ENCODE measurements at places on chromosomes 1 and 21. TPM values are rescaled to one million over a fixed set of nuclear protein-coding genes. Genes with fewer than 3 reads are reported as not detected.
A peak's percentile ranks its signal among the peaks of the same experiment; 100 is the strongest.

GRCh38 chr1:24895511-24895910, 34.6 kb downstream of the RUNX3 start:
- peaks cover 33% of the 10 kb centered on the region for H3K36me3 ChIP-seq
- H3K27ac ChIP-seq = no peak overlapping the region
- peaks cover 29% of the 10 kb centered on the region for H3K4me1 ChIP-seq
- no peaks in the 10 kb centered on the region for H3K27me3 ChIP-seq
- no peak overlapping the region for H3K4me3 ChIP-seq
- no peak for ATAC-seq

DNA sequence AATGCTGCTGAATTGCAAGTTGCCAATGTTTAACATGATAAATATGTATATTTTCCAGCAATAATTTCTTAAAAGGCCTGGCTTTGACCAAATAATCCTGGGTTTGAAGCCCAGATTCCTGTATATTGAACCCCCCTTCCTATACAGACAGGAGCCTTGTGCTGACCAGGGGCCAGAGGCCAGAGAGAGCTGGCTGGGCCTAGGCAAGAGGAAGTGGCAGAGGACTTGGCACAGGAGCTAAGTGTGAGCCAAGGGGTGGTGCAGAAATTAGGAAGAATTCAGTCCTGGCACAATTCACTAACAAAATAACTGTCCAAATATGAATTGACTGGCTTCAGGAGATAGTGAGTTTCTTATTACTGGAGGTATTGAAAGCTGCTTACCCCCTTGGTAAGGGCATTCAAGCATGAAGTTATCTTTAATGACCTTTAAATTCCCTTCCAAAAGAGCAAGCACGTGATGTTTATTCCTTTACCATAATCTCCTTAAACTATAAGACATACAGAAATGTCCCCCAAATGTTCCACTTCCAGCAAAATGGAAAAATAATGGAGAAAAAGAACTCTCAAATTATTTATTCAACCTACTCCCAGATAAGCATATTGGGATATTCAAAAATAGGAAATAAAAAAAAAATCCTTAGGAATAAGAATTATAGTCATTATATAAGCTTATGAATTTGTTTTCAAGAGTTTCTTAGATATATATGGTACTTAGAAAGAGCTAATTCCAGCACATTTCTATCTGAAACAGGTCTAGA, 26.6 kb downstream of the NIBAN1 start:
- peaks cover 35% of the 10 kb centered on the region for H3K36me3 ChIP-seq
- H3K4me1 ChIP-seq = peaks cover 38% of the 10 kb centered on the region
- no peaks in the 10 kb centered on the region for H3K27me3 ChIP-seq

DNA sequence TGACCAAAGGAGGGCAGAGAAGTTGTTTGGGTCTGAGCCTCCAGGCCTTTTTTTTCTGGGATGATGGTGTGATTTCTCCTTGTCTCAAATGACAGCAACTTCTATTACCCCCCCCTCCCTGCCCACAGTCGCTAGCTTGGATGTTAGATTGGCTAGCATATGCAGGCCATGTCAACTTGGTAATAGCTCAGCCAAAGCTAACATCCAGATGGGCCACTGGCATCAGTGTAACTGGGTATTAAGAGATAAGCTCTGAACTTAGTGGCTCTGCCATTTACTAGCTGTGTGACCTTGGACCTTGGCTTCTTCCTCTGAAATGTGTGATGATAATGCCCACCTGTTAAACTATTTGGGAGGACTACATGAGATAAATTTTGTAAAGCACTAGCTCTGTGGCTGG, 86.9 kb upstream of the TSPAN2 start:
- H3K27me3 ChIP-seq = peaks cover 28% of the 10 kb centered on the region
- H3K36me3 ChIP-seq = no peaks in the 10 kb centered on the region
- no peak overlapping the region for H3K27ac ChIP-seq
- H3K4me1 ChIP-seq = no peaks in the 10 kb centered on the region
- H3K4me3 ChIP-seq = no peak overlapping the region
- no peak for ATAC-seq

DNA sequence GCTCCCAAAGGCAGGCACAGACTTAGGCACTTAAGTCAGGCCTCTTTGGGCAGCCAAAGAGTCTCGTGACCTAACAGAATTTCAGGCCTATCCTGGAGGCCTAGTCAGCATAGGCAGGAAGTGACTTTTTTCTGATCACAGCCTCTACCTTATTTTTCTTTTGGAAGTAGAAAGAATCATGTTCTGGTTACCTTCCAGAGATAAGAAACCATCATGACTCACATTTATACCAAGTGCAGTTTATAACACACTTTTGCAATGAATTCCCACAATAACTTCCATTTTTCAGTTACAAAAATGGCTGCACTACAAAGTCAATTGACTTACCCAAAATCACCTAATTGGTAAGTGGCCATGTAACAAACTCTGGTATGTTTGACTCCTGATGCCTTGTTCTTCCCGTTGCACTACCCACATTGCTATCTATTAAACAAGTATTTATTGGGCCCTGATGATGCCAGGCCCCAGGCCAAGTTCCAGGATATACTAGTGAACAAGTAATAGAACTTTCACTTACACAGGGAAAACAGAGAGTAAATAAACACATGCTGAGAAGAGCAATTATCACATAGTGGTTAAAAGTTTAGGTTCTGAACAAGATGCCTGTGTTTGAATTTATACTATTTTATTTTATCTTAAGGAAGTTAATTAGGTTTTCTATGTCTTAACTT, 74.3 kb downstream of the SH3GLB1 start:
- H3K4me1 ChIP-seq = peaks cover 7% of the 10 kb centered on the region
- no peaks in the 10 kb centered on the region for H3K36me3 ChIP-seq
- H3K27me3 ChIP-seq = no peaks in the 10 kb centered on the region
- ATAC-seq = no peak
- no peak overlapping the region for H3K27ac ChIP-seq
- no peak overlapping the region for H3K4me3 ChIP-seq

The EDEM3 gene
- total RNA-seq = 20.4 TPM

DNA sequence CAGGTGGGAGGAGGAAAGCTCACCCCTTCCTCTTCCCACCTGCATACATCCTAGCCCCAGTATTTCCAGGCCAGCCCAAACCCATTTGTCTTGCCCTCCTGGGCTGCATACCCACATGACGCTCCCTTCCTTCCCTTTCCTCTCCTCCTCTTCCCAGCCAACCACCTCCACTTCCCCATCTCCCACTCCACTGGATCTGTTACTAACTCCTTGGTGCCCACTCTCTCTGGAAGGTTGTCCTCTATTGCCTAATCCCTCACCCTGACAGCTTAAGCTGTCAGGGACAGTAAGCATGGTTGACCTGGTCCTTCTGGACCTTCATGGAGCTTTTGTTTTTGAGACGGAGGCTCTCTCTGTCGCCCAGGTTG, 23.0 kb upstream of the SYNC start:
- H3K27ac ChIP-seq = peak overlapping the region; percentile 4
- no peak overlapping the region for H3K4me3 ChIP-seq
- peaks cover 8% of the 10 kb centered on the region for H3K4me1 ChIP-seq
- no peaks in the 10 kb centered on the region for H3K36me3 ChIP-seq
- H3K27me3 ChIP-seq = peaks cover 5% of the 10 kb centered on the region
- ATAC-seq = no peak

DNA sequence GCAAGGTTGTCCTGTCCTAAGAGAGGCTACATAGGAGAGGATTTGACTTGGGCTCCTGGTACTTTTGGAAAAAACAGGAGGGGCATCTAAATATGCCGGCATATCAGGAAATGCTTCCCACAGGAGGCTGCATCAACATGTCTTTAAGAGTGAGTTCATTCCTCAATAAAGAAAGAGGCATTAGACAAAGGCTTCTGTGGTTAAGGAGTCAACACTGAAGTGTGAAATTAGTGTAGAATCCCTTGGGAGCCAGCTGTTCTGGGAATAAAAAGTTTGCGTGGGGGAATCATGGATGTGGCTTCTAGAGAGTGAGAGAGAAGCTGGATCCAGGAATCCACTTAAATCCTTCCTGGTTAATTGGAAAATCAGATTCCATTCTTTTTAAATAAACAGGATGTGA, 69.5 kb downstream of the DNM3 start:
- no peaks in the 10 kb centered on the region for H3K4me1 ChIP-seq
- H3K27me3 ChIP-seq = no peaks in the 10 kb centered on the region
- ATAC-seq = no peak

GRCh38 chr1:7681401-7681800, 89.7 kb upstream of the VAMP3 start:
- H3K27me3 ChIP-seq = no peaks in the 10 kb centered on the region
- H3K27ac ChIP-seq = no peak overlapping the region

DNA sequence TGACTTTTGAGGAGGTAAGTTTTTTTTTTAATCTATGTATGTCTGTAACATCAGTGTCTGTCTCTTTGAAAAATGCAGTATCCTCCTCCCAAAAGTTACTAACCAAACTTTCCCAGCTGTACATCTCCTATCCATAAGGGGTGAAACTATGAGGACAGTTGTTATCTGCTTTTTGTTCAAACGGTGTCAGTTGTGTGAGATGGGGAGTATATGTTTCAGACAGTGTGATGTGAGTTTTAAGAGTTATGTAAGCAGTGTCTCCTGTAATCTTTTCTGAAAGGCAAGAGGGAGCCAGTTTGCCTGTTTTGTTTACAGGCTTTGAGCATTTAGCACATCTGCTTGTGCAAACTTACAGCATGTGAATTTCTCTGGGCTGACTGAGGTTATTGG, 34.8 kb upstream of the CACYBP start:
- H3K27ac ChIP-seq = peak overlapping the region; percentile 86
- H3K4me1 ChIP-seq = peaks cover 48% of the 10 kb centered on the region
- H3K4me3 ChIP-seq = peak overlapping the region; percentile 72
- no peaks in the 10 kb centered on the region for H3K27me3 ChIP-seq
- peaks cover 20% of the 10 kb centered on the region for H3K36me3 ChIP-seq

The MROH7 gene
- total RNA-seq = 0.09 TPM

DNA sequence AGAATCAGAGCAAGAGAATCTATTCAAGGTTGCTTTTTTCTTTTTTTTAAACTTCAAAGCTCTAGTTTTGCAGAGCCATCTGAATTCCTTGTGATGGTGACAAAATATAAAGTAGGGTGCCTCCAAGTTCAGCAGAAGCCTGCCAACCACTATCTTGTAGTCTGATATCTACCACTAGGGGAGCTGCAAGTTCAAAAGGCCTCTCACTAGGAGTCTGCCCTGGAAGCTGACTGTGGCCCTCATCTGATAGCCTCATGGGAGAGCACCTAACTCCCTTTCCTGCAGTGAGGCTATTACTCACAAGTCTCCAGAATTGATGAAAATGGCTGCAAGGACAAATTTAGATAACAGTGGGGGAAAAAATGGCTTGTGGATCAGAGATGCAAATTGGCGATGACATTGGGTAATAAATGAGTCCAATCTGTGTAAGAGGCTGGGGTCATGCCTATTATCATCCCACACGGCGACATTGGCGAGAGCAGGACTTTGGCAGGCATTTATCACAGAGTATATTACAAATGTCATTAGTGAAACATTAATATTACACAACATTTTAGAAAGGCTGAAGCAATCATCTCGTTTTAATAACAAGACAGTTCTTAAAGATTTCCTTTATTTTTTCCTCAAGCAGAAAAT, 10.7 kb upstream of the ZP4 start:
- no peak overlapping the region for H3K27ac ChIP-seq
- no peak overlapping the region for H3K4me3 ChIP-seq
- no peaks in the 10 kb centered on the region for H3K27me3 ChIP-seq
- H3K4me1 ChIP-seq = no peaks in the 10 kb centered on the region
- no peaks in the 10 kb centered on the region for H3K36me3 ChIP-seq
- ATAC-seq = no peak

The KIRREL1 gene
- total RNA-seq = 0.08 TPM

The LRIG2 gene
- total RNA-seq = 12.9 TPM
